ENCODE measurements at places on chromosomes 13 and 19.

GRCh38 chr19:37362733-37363132, 8.2 kb upstream of the ZNF527 start:
- no peak for DNase-seq

DNA sequence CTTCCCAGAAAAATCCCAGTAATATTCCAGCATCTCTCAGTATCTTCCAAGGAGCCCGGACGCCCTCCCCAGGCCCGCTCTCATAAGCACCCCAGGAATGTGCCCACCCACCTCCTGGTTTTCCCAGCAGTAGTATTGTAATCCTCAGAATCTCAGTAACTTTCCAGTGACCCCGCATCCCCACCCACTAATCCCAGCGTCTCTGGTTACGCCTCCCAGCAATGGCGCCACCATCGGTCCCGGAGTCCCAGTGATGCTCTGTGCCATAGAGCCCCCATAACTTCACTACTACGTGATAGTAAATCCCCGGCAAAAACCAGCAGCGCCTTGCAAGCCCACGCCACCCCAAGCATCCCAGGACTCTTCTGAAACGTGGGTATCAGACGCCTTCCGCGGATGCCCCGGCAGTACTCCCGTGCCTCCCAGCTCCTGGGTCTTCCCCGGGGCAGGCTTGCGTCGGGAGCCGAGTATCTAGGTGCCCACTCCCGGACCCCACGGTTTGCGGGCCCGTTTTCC, 928 bp upstream of the PNPLA6 start:
- DNase-seq: no peak

DNA sequence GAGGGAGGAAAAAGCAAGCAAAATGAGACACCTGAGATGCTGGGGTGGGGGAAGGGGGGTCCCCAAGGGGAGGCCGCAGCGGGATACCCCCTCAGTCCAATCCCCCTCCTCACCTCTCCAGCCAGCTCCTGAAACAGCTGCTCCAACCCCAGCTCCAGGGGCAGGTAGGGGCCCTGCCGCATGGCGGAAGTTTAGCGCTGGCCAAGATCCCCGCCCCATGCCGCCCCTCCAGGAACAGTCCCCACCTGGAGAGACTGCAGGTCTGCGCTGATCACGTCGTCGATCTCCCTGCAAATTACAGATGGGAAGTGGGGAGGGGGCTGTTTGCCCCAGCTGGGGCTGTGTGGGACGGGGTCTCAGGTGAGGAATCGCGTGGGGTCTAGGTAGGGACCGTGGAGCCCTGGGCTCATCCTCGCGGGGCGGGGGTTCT, 9.0 kb downstream of the CAPN12 start:
- DNase-seq: no peak

DNA sequence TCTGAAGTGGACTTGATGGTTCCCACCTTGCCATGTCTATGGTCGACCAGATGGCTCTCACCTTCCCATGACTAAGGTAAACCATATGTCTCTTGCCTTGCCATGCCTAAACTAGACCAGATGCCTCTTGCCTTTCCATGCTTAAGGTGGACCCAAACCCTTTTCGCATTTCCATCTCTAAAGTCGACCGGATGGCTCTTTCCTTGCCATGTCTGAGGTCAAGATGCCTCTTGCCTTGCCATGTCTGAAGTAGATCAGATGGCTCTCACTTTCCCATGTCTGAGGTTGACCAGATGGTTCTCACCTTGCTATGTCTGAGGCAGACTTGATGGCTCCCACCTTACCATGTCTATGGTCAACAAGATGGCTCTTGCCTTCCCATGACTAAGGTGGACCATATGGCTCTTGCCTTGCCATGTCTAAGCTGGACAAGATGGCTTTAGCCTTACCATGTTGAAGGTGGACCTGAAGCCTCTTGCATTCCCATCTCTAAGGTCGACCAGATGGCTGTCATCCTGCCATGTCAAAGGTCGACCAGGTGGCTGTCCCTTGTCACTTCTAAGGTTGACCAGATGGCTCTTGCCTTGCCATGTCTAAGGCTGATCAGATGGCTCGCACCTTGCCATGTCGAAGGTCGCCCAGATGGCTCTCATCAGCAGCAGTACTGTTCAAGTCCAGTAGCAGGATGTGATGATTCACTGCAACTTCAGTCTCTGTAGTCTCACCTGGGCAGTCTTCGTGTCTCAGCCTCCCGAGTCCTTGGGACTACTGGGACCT, 1439.4 kb downstream of the UQCRFS1 start:
- DNase-seq: no peak

DNA sequence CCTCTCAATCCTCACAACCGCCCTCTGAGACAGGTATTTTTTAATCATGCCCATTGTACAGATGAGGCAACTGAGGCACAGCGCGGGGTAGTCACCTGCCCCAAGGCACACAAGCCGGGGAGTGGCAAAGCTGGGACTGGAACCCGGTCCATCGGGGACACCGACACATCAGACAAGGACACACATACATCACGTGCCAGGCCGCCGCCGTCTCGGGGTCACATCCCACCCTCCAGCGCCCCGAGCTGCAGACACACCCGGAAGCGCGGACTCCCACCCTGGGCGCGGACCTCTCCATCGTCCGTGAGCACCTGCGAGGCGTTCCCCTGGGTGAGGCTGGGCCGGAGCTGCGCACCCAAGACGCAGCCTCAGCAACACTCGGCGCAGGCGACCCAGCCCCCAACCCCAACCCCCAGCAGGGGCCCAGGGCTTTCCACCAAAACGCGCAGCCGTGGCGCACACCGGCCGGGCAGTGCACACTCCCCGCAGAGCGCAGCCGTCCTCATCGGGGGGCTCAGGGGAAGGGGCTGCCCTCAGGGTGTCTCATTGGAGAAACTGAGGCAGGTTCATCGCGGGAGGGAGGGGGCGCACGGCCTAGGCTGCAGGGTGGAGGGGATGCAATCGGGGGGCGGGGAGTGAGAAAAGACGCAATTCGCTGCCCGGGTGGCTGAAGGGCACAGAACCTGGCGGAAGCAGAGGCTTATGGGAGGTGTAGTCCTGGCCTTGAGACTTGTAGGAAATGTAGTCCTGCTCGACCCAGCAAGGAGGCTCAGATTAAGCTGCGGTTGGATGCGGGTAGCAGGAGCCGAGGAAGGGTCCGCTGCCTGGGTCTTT, 1.9 kb upstream of the LMTK3 start:
- DNase-seq: no peak

GRCh38 chr13:100898431-100898830, 223.8 kb upstream of the TMTC4 start:
- no peak for DNase-seq

GRCh38 chr13:105087945-105088344, 1447.5 kb downstream of the EFNB2 start:
- DNase-seq: no peak

DNA sequence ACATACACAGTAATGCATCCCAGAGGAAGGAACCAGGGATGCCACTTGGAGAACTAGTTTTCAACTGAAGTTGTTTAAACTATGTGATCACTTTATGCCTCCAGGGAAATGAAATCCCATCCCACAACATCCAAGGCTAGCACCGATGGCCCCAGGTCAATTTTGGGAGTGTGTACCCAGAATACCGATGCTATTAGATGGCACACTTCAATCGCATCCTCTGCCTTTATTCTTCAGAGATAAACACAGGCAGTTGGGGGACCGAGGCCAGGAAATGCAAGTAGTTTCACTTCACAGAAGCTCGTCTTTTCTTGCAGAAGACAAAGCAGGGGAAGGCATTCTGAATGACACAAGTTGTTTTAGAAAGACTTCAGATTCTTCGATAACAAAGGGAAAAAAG, 13.8 kb downstream of the STK24 start:
- DNase-seq: no peak

DNA sequence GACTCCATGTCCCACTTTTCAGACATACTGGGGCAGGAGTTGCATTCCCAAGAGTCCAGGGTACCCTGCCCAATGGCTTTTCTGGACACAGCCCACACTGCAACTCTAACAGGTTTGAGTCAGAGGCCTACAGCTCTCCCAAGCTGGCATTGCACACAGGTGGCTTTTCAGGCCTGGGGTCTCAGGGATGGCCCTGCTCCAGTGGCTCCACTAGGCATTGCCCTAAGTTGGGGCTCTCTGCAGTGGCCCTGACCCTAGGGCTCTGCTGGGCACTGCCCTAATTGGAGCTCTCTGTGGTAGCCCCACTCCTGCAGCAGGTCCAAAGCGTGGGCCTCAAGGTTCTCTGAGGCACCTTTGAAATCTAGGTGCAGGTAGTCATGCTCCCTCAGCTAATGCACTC, 408.8 kb downstream of the SUCLA2 start:
- no peak for DNase-seq

GRCh38 chr13:20035130-20035529, 76.6 kb downstream of the ZMYM2 start:
- no peak for DNase-seq
